ENCODE measurements at places on chromosomes 16 and 17. TPM values are rescaled to one million over a fixed set of nuclear protein-coding genes. Genes with fewer than 3 reads are reported as not detected.

DNA sequence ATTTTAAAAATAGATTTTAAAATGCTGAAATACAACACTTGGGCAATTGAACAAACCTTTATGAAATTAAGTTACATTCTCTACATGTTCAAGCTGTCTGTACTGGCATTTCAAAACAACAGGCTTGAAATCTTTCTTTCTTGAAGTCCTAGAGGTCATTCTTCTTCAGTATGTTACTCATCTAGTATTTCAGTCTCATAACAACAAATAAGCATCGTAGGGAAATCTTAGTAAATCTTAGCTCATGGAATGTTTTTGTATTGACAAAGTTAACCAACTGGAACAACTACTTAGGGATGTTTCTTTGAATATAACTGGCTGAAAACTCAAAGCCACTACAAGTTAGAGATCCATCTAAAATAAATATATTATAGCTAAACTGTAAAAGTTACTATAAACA is 96.6 kb downstream of the KIF2B start:
- DNase-seq, result no peak

NPIPA2 gene
- total RNA-seq, result not detected

- DNase-seq, result no peak
Observed at GRCh38 chr17:79290726-79291125, 216.1 kb downstream of the ENGASE start.

GRCh38 chr17:46737326-46737725 is 81.2 kb downstream of the WNT3 start:
- no peak for DNase-seq

MYL4 gene
- total RNA-seq, result not detected

PIMREG gene
- 19.4 TPM for total RNA-seq

RAB26 gene
- total RNA-seq, result 1.1 TPM

DNASE1L2 gene
- 0.18 TPM for total RNA-seq

GRCh38 chr16:69727916-69728270 is 1.5 kb upstream of the NQO1 start:
- no peak for DNase-seq

PLA2G10 gene
- total RNA-seq, result not detected
